Esophagus muscularis mucosa (tissue), 4 donors: ENCODE measurements at places on chromosomes 2 and 18. TPM values are rescaled to one million over a fixed set of nuclear protein-coding genes. Genes with fewer than 3 reads are reported as not detected.

- DNase-seq, result no peak
These were observed 494.8 kb upstream of the SLC39A10 start for GRCh38 chr2:195162194-195162593.

DNA sequence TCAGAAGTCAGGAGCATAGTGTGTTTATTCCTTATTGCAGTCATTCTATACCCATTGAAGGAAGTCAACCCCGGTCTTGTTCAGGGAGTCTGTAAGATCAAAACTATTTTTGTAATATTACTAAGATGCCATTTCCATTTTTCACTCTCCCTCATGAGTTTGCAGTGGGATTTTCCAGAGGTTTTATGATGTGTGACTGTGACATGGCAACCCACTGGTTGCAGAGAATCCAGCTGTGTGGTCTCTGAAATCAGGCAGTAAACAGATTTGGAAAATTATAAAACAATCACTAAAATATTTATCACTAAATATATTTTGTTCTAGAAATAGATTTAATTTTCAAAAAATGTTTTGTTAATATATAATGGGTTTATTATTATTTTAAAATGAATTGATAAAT, 38.1 kb downstream of the DLGAP1 start:
- no peak for DNase-seq

DNA sequence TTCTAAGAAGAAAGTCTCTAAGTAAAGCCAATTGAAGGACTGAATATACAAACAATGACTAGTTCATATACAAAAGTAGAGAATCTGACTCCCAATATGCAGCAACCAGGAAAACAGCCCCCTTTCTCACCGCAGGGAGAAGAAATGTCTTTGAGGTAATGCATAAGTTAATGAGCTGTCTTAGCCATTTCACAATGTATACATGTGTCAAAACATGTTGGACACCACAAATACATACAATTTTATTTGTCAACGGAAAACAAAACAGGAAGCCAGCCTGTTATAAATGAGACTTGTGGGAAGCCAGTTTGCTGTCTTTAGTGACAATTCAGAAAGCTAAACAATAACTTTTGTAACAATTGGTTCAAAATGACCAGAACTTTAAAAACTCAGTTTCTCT, 389.2 kb downstream of the CBLN2 start:
- no peak for DNase-seq

DNA sequence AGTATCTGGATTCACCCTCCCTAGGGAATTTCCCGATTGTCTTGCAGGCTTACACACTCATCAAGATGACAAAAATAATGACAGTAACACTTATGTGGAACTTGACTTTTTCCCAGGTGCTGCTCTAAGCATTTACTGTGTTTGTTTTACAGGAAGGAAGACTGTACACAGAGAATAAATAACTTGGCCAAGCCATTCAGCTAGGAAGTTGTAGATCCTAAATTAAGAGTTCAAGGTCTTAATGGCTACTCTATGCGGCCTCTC, 549 bp upstream of the DPP4 start:
- no peak for DNase-seq

DNA sequence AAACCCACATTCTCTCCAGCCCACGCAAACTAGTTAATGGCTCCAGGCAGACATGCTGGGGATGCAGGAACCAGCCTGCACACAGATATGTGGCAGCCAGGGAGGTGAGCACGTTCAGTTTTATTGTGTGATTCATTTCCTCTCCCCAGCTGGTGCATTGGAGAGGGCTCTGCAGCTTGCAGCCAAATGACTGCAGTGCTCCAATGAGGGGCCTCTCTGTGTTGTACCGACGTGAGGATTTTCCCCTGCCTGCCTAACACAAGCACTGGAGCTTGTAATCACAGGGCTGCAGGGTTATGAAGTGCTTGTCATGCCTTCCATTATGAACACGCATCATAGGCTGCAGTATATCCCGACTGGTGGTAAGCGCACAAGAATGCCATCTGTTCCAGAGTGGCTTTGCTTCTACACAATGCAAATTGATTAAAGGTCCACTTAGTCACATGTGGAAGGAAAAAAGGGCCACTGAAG, 92.3 kb upstream of the THUMPD2 start:
- DNase-seq, result no peak

The CD226 gene
- total RNA-seq, result 0.42 TPM
